Stimulated activated CD8-positive, alpha-beta memory T cell treated with anti-CD3 and anti-CD28 coated beads, Interleukin-7, amount 100 ng/mL, for 4 hours (primary cell): ENCODE measurements at places on chromosomes 2 and 18.

- DNase-seq: no peak
Observed at GRCh38 chr2:168608796-168609195, 152.7 kb downstream of the CERS6 start.

DNA sequence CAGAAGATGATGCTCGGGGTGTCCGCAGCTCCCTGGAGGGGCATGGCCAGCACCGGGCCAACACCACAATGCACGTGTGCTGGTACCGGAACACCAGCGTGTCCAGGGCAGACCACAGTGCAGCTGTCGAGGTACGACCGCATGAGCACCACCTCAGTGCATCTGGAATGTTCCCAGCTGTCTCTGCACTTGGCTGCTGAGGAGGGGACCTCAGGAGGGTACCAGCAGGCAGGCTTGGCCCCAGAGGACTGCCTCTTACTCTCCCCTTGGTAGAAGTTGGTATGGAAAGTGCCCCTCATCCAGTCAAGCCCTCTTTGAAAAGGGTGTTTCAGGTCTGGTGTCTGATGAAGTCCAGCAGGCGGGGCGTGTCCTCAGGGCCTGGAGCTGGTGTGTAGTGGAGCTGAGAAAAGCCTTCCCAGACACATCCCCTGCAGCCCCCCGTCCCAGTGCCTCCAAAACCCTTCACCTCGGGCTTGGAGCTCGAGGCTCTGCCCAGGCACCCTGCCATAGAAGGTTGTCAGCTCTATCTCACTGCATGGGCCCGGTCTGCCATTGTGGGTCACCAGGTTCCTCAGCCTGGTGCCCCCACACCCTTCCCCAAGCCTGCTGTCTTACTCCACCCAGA, 16.7 kb downstream of the STK25 start:
- no peak for DNase-seq

- DNase-seq: no peak
Observed at GRCh38 chr2:128309280-128310093, 9.2 kb downstream of the HS6ST1 start.

DNA sequence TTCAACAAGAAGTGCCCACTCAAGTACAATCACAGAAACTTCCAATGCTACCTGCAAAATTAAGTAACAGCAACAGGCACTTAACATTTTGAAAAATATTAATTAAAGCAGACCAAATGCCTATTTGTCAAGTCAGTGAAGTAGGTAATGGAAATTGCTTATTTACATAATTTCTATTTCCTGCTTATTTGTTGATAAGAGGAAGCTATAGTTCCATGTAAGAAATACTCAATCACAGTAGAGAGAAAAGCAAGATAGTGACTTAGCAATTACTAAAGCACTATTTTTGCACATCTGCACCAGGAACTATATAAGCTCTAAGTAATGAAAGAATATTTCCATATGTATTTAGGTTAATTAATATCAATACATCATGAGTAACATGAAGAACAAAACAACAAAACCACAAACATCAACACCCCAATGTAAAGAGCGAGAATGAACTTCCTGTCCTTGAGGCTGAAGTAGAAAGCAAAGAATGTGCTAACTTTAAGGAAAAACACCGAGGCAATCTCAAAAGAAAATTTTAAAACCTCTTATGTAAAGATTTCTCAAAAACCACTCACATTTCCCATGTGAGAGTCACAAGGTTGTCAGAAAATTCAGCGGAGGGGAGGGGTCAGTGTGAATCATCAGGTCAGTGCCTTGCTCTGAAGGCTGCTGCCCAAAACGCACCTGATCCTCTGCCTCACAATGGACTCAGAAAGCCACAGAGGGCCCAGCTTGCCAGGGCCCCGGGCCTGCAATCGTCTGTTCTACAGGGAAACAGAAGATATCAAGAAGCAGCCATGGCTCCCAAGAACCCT, 12.5 kb downstream of the NPC1 start:
- no peak for DNase-seq

GRCh38 chr18:75428490-75428889, 987 bp upstream of the SMIM21 start:
- no peak for DNase-seq

GRCh38 chr2:86194751-86195054, 559 bp downstream of the IMMT start:
- DNase-seq: no peak

DNA sequence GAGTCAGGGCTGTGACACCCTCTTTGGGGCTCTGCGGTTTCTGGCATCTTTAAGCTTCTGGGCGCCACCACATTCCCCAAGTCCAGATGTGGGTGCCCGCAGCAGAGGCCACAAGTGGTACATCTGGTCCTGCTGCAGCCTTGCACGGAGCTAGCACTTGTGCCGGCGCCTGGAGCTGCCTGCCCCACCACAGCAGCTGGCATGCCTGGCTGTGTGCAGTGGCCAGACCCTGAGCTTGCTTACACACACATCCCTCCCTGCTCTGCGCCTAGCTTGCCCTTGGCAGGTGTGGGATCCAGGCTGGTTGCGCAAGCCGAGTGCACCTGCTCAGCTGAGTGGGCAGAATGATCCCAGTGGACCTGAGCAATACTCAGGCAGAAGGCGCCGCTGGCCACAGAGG, 27.3 kb downstream of the SLC4A10 start:
- DNase-seq: no peak

GRCh38 chr2:206873423-206873822, 65.9 kb upstream of the CPO start:
- no peak for DNase-seq

GRCh38 chr2:104736026-104736425, 117.9 kb upstream of the POU3F3 start:
- no peak for DNase-seq

GRCh38 chr2:1420746-1421480, 7.7 kb downstream of the TPO start:
- no peak for DNase-seq

GRCh38 chr2:186648130-186648529, 45.7 kb upstream of the FAM171B start:
- no peak for DNase-seq

- DNase-seq: no peak
Observed at GRCh38 chr2:184528119-184528518, 70.2 kb upstream of the ZNF804A start.

DNA sequence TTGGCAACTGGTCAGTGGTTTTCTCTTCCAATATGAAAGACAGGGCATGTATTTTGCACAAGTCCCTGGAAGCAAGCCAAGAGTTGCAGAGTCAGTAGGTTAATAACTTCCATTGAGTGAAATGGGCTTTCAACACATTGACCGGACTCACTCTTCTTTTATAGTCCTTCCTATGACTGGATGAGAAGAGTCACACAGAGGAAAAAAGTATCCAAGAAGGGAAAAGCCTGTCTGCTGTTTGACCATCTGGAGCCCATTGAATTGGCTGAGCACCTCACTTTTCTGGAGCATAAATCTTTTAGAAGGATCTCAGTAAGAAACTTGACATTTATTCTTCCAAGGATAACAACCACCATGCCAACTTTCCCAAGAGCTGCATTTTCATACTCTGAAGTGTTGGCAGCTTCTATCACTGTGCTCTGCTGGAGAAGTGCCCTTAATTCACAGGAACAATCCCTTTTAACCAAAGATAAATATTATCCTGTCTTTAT, 45.4 kb downstream of the RASGRP3 start:
- no peak for DNase-seq

DNA sequence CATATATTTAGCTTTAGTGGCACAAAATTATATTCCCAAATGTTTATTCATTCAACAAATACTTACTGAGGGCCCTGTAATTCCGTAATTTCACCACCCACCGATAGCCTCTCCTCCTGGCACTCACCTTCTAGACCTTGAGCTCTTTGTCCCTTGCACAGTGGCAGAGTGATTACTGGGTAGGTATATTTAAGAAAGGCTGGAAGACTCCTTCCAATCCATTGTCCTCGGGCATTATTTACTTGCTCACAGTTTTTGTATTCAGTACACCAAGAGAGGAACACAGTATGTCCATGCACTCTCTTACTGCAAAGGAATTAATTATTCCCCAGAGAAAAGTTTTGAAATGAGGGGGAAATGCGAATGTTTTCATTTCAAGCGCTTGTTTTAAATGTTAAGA, 1.1 kb upstream of the CDCA7 start:
- no peak for DNase-seq

- no peak for DNase-seq
Observed at GRCh38 chr18:55912071-55912470, 324.1 kb upstream of the TCF4 start.

DNA sequence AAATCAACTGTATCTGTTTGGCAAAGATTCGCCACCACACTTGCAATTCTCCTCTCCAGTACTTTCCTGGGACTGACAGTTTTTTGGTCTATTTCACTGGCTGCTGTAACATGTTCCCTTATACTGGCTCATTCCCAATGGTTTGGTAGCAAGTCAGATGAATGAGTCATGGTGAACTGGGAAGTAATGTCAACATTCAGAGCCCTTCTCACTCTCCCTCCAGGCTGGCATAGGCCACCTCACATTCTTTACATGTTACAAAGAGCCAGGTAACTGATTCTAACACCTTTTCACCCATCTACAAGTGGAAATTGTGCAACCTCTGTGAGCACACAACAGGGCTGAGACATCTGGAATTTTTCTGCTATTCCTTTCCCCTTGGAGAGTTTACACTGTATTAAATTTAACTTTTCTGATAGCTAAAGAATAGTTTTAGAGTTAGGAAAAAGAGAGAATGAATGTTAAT, 111.3 kb upstream of the TLK1 start:
- DNase-seq: no peak

GRCh38 chr2:188326669-188327301, 35.1 kb downstream of the GULP1 start:
- DNase-seq: no peak

- no peak for DNase-seq
Observed at GRCh38 chr2:15050483-15050882, 418.0 kb downstream of the LRATD1 start.
